NCI-H187 (cell line): ENCODE measurements at places on chromosomes 4 and X.

- DNase-seq: no peak
Observed at GRCh38 chr4:67522230-67522629, 23.1 kb downstream of the CENPC start.

DNA sequence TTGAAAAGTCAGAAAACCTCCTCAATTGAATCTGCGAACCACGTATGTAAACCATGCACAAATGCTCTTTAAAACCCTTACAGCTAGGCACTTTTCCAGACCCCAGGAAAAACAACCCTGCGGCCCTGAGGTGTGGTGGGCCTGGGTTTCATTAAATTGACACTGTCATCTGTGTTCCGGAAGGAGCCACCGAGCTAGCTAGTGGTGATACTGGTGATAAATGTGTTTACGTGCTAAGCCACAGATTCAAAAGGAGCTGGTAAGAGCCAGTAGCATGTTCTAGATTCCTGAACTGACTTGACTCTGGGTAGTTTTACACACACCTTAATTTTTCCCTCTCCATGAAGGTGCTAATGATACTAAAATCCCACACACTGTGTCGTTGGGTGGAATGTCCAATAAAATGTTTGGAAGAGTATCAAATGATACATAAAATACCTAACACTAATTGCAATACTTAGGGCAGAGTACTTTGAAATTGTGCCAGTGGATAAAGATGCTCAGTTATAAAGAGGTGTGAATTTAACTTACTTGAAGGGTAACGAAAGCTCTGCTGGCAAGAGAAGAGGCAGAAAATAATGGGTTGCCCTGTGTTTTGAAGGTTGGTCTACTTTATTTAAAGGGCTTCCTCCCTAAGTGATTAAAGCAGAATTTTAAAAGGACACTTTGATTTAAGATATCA is 8.5 kb downstream of the SMS start:
- no peak for DNase-seq

GRCh38 chrX:24372021-24372763 is 11.8 kb downstream of the SUPT20HL1 start:
- no peak for DNase-seq

GRCh38 chr4:82865592-82865991 is 25.4 kb downstream of the SEC31A start:
- DNase-seq: no peak

- no peak for DNase-seq
Observed at GRCh38 chrX:106903856-106904528, 851 bp upstream of the RIPPLY1 start.

DNA sequence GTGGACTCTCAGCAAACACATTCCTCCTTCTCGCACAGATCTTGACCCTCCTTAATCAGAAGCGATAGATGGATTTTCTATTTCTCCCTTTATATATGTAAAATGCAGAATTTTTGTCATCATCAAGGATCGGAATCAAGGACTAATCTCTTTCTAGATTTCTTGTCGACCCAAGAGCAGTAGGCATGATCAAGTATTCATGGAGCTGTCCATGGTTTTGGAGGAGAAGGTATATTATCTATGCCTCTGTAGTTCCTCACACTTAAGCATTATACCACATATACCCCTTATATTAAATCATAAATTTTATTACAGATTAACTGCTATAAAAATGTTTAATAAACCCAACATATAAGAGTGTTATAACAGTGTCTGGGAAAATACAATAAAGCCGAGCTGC is 886.8 kb downstream of the NLGN4X start:
- DNase-seq: no peak

- DNase-seq: no peak
Observed at GRCh38 chr4:11769434-11769833, 340.7 kb upstream of the HS3ST1 start.

DNA sequence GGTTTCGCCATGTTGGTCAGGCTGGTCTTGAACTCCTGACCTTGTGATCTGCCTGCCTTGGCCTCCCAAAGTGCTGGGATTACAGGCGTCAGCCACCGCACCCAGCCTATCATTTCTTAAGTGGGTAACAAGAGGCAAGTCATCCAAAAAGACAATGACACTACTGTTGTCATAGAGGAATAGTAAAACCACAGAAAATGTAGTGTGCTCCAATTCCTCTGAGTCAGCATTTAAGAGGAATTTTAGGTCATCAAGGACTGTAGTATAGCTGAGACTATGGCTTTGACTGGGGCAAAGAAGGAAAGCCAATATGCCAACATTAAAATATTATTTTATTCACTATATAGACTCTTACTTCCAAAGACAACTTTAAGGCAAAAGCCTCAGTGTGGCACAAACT is 48.4 kb downstream of the ATP8A1 start:
- DNase-seq: no peak

GRCh38 chr4:107044170-107044569 is 8.1 kb upstream of the DKK2 start:
- no peak for DNase-seq
